ENCODE measurements at places on chromosomes 12 and 14.

DNA sequence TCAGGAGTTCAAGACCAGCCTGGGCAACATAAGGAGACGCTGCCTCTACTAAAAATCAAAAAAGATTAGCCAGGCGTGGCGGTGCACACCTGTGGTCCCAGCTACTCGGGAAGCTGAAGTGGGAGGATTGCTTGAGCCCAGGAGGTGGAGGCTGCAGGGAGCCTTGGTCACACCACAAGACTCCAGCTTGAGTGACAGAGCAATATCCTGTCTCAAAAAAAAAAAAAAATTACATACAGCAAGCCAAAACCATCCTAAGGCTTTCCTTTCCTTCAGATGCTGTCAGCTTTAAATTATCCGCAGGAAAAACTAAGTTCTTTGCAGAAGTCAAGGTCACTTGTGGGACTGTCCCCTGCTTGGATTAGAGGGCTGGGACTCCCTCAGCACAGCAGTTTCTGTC lies 1.3 kb downstream of the CS start:
- no peak for DNase-seq

- no peak for DNase-seq
Measured at GRCh38 chr14:80956922-80957321, 1.5 kb downstream of the TSHR start.

DNA sequence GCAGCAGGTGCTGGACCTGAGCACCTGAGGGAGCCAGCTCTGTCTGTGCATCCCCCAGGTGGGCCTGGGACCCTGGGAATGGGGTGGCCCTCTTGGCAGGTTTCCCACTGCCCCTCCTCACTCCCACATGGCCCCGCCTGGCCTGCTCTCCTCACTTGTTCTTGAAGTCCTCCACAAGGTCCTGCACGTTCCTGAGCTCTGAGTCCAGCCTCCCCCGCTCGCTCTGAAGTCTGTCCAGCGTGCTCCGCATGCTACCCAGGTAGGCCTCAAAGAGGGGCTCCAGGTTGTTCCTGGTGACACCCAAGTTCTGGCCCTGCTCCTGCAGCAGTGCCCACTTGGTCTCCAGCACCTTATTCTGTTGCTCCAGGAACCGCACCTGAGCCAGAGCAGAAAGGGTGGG lies 2.9 kb downstream of the KRT79 start:
- DNase-seq: no peak

DNA sequence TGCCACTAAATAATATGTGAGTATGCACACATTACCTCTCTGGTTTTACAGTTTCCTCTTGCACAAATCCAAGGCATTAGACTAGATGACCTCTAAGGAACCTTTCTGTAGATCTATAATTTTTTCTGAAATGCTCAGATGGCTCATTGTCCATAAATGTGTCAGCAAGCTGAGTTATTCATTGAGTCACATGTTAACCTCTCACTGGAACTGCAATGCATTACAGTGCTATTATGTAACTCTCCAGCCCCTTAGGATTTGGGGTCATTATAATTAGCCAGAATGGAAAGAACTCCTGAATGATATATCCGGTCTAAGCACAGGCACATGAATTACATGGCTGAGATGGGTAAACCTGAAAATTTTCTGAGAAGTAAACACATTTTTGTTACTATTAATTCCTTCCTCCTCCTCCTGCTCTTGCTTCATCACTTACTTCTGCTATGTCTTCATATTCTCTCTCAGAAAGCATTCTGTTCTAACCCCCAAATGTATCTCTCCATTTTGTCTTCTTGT lies 20.3 kb upstream of the DRAM1 start:
- peak; percentile 81 for DNase-seq

GRCh38 chr14:63551332-63551731 lies 8.2 kb upstream of the PPP2R5E start:
- peak; percentile 69 for DNase-seq

DNA sequence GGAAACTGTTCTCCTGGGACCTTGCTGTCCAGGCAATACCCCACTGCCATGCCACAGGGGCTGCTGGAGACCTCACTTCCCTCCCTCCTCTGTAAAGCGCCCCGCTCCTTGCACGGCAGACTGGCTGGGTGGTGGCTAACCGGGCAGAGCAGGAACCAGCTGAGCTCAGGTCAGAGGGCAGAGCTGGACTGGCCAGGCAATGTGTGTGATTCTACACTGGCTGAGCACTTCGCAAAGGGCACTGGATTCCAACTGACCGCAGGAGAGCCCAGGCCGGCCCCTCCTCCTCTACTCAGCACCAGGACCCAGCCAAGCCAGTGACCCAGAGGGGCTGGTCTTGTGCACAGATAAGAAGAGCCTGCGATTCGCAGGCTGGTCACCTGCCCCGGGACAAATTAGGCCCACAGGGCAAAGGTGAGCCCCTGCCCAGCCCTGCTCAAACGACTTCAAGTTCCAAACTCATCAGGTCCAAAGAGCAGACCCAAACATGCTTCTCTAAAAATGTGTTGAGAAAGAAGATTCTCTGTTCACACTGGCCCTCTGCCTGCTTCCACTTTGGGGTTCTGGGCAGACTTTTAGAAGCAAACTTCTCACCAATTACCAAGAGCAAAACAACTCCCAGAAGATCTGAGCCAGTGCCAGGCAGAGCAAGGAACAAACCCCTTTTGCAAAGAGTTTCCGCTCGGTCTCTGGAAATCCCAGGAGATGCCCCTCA lies 54.9 kb upstream of the DIO3 start:
- no peak for DNase-seq

DNA sequence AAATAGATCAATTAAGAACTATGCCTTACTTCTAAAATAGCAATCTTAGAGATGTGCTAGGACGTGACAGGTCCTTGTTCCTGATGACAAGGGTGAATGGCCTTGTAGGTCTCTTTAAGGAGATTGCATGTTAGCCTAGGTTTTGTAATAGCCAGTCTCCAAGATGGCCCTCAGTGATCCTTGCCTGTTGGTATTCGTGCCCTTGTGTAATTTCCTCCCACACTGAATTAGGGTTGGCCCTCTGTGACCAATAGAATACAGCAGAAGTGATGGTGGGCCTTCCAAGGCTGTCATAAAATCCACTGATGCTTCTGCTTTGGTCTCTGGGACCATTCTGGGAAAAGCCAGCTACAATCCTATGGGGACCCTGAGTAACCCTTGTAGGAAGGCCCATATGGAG lies 38.2 kb upstream of the SNX6 start:
- DNase-seq: no peak

DNA sequence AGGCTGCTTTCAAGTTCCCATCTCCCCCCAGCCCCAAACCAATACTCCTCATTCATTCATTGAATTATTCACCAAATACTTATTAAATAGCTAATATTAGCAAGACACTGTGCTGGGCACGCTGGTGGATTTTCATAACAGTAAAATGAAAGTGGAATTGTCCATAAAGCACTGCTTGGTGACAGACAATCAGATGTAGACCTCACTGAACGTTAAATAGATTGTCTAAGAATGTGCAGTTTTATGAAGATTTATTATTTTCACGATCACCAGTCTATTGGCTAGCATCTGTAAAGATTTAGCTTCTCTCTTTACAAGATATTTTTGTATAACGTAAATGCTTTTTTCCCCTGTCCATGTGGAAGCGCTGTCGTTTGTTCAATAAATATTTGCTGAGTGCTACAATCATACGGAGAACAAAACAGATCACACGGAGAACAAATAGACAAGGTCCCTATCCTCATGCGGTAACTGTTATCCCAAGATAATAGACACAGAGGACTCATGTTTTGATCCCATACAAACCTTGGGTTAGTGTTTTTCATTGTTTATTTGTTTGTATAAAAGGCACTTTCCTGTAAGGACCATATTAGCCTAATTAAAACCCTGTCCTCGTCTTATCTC lies 397.6 kb downstream of the BCAT1 start:
- no peak for DNase-seq

DNA sequence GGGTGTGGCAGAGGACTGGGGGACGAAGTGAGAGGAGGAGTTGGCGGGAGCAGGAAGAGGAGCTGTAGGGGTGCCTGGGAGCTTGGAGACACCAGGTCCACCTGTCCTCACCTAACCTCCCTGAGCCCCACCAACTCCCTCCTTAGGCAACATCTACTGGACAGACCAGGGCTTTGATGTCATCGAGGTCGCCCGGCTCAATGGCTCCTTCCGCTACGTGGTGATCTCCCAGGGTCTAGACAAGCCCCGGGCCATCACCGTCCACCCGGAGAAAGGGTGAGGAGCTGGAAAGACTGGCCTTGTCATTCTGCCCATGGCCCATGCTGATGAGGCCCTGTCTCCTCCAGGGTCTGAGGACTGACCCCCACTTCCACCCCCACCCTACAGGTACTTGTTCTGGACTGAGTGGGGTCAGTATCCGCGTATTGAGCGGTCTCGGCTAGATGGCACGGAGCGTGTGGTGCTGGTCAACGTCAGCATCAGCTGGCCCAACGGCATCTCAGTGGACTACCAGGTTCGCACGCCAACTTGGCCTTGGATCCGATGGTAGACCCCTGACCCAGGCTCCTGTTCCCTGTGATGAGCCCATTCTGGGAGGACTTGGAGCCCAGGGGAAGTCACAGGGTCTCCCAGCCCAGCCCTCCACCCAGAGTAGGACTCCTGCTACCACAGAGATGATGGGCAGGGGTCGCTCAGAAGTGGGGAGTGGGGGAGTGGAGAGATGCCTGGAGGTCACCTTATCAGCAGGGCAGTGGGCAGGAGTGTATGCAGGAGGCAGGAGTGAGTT lies 32.5 kb upstream of the NXPH4 start:
- DNase-seq: no peak

DNA sequence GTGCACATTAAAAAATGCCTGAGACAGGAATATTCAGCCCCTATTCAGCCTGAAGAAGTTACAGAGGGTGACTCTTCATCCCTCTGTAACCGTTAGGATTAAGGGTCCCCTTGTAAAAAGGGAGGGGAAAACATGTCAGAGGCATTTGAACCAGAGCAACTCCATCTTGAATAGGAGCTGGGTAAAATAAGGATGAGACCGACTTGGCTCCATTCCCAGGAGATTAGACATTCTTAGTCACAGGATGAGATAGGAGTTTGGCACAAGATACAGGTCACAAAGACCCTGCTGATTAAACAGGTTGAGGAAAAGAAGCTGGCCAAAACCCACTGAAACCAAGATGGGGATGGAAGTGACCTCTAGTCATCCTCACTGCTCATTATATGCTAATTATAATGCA lies 19.9 kb upstream of the MDM1 start:
- DNase-seq: peak; percentile 77

DNA sequence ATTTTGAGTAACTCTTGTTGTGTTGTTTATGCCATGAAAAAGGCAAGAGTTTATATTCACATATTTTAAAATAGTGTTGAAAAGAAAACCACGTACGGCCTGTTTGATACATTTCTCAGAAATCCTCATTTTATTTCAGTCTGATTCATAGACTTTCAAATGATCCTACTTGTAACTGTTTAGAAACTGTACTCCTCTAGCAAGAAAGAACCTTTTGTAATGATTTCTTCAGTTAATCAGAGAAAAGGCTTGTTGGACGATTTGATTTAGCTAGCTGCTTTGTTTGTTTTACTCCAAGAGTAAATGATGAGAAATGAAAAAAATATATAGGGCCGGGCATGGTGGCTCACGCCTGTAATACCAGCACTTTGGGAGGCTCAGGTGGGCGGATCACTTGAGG lies 17.2 kb downstream of the FBXO34 start:
- DNase-seq: no peak

DNA sequence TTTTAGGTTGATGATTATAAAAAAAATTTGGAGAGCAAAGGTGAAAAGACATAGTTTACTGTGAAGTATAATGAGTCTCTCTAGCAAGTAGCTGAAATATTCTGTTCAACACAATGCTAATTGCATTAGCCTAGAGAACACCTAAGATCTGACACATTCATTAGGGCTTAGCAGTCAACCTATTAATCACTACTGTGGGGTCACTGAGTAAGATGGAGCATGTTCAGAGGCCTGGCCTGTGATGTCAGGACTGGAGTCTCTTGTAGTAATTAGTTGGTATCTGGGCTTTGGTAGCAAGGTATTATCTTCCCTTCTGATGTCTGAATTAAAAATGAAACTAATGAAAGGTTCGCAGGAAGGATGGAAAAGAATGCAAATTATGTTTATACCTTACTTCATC lies 112.7 kb downstream of the SLC16A7 start:
- peak; percentile 1 for DNase-seq

DNA sequence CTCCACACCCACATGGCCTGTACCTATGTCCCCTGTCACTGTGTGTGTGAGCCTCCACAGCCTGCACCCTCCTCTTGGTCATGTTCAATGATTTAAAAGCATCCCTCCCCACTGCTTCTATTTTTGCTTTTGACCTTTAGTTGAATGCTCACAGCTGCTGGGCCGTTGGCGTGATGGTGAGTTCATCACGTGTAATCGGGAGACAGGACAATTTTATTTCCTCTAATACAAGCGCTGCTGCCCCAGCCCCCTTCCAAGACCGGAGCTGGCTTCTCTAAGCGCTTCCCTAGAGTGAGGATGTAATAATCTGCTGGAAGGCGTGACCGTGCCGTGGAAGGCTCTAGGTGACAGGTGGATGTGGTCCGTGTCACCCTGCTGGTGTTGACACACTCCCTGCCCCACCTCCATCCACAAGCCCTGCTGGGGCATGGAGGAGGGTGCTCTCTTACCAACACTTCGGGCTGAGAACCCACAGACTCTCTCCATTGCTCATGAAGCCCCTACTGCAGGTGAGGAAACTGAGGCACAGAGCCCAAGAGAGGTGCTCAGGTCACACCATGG lies 25.4 kb downstream of the CCDC85C start:
- no peak for DNase-seq

DNA sequence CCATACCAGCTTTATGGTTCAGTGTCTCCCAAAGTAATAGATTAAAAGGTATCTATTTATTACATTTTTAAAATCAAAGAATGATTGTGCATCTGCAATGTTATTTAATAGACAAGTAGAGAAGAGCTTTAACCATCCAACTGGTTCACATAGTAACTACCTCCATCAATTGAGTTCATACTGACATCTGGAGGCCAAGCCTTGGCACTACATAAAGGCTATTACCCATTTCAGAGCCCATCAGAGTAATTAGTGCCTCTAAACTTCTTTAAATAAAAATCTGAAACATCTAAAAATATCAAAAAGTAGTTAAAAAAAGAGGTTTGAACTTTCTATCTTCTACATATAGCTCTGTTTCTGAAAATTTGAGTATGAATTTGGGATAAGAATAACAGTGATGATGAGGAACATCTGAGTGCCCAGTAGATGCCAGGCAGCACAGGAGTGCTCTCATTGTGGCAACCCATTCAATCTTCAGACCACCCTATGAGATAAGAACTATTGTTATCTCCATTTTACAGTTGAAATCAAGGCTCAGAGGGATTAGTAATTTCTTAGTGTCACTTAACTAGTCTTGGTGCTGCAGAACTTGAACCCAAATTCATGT lies 132.9 kb upstream of the DAAM1 start:
- peak; percentile 72 for DNase-seq

- DNase-seq: peak; percentile 59
Measured at GRCh38 chr12:46483572-46484395, 111.2 kb upstream of the SLC38A2 start.
